ENCODE measurements at places on chromosomes 5 and 9.

DNA sequence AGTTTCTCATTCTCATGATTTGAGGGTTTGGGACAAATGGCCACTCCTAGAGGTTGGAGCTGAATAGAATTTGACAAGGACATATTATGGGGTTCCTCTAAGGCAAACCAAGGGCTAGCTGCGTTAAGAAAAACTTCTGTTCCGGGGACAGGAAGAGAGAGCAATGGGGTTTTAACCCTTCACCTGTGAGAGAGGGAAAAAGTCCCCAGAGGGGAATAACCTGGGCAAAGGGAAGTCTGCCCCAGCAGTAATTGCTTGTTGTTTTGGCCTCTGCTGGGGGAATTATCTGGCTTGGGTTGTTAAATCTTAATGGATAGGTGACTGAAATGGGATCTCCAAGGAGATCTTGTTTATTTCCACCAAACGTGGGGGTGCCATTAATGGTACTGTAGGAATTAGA lies 110.1 kb upstream of the MOCS2 start:
- no peak for DNase-seq

- peak; percentile 69 for DNase-seq
Observed at GRCh38 chr5:69414885-69415583, at the start of gene MARVELD2. Gene MARVELD2 (plus strand): TSS chr5:69415116. CDS start chr5:69419386, 4,270 bp downstream.

GRCh38 chr9:14869671-14870070 lies 40.6 kb downstream of the FREM1 start:
- DNase-seq = no peak

DNA sequence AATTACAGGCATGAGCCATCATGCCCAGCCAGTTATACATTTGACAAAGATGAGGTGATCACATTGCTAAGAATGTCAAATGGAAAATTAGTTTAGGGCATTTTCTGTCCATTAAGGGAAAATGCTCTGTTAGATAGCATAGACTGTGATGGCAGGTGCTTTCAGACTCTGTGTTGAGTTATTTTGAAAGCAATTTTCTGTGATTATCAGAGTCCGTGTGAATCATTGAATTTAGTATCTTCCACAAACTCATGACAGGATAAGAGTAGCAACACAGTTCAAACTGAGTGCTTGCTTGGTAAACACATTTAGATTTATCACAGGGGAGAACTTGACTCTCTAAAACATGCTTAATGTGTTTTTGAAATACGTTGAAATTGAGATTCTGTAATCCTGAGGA lies 69.0 kb downstream of the GAPVD1 start:
- DNase-seq = no peak

DNA sequence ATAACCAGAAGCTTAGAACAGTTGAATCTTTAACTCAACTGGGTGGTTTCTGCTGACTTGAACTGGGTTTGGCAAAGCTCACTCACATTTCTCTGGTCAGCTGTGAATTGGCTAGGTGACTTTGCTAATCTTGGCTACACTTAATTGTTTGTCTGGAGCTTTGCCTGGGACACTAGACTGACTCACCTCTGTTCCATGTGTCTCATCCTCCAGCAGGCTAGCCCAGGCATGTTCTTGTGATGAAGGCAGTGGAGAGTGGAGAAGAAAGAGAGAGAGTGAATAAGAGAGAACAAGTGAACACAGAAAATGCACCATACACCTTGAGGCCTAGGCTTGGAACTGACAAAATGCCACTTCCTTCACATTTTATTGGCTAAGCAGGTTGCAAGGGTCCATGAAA lies 32.6 kb downstream of the SPATA31D1 start:
- no peak for DNase-seq

- no peak for DNase-seq
Observed at GRCh38 chr5:75756981-75757380, 39.7 kb upstream of the POC5 start.

- DNase-seq = no peak
Observed at GRCh38 chr5:156799171-156799570, 50.9 kb upstream of the PPP1R2B start.

DNA sequence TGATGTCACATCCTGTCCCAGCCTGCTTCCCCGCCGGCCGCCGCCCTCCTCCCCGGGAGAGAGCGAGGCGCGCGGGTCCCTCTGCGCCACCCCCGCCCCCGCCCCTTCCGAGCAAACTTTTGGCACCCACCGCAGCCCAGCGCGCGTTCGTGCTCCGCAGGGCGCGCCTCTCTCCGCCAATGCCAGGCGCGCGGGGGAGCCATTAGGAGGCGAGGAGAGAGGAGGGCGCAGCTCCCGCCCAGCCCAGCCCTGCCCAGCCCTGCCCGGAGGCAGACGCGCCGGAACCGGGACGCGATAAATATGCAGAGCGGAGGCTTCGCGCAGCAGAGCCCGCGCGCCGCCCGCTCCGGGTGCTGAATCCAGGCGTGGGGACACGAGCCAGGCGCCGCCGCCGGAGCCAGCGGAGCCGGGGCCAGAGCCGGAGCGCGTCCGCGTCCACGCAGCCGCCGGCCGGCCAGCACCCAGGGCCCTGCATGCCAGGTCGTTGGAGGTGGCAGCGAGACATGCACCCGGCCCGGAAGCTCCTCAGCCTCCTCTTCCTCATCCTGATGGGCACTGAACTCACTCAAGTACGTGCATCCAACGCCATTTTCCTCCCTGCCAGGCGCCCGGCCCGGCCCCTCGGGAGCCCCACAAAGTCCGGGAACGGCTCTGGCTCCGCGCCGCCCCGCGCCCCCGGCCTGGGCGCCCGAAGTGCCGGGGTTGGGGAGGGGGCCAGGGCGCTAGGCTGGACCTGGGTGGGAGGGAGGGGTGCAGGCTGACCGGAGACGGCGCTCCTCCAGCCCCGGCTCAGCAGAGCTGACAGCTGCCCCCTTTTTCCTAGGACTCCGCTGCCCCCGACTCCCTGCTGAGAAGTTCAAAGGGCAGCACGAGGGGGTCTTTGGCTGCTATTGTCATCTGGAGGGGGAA lies 12.0 kb upstream of the OLFM1 start:
- DNase-seq = no peak

- no peak for DNase-seq
Observed at GRCh38 chr9:134666831-134667230, 25.2 kb downstream of the COL5A1 start.

DNA sequence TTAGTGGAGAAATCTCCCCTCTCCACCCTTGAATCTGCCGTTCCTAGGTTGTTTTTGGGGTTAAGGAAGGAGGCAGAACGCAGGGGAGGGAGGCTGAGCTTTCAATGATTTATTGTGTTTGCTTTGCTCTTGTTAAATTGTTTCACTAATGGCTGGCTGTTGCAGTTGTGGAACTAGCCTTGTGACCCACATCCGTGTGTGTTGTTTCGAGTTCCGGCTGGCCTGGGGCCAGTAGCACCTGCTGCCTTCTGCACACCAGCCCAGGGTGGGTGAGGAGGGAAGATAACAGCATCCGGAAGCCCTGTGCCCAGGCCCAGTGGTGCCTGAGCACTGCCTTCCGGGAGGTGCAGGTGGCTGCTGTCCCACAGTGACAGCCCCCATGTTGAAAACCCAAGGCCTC lies 3.6 kb downstream of the ERGIC1 start:
- DNase-seq = peak; percentile 69

GRCh38 chr9:136721339-136722092 lies 9.1 kb downstream of the DIPK1B start:
- no peak for DNase-seq

GRCh38 chr5:112371067-112371466 lies 48.0 kb downstream of the EPB41L4A start:
- DNase-seq = no peak

DNA sequence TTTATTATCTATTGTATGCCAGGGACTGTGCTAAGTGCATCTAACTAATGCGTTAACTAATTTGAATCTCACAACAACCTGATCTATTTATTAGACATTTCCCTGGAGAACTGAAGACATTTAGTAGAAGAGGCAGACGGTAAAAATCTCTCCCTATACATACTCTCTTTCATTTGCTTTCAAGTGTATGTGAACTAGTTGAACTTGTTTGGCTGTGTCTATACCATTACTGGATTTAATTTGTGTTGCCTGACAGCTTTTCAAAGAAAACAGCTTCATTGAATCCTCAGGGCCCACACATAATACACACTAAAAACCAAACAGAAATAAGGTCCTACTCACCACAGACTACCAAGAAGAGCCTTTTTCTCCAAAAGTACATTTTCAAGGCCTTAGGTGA lies 133.6 kb upstream of the NR3C1 start:
- no peak for DNase-seq

GRCh38 chr9:35415402-35416097 lies 74.4 kb upstream of the RUSC2 start:
- DNase-seq = no peak

GRCh38 chr9:133148199-133149129 lies 15.2 kb downstream of the GBGT1 start:
- no peak for DNase-seq
